ENCODE measurements at places on chromosomes 2 and 18. TPM values are rescaled to one million over a fixed set of nuclear protein-coding genes. Genes with fewer than 3 reads are reported as not detected.

DNA sequence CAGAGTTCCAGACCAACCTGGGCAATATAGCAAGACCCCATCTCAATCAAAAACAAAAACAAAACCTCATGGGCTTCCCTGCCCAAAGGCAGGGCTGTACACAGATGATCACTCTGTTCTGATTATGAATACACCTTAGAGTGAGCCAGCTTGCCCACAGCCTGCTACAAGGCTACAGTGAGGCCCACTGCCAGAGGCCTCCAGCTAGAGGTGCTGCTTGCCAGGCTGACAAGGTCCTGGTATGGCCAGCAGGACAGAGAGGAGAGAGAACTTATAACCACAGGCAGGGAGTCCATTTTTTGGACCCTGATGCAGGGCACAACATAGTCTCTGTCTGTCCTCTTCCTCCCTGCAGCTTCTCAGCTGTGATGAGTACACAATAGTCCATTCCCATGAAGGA is 41.5 kb downstream of the KANSL3 start:
- DNase-seq = peak; percentile 50
- no peaks in the 10 kb centered on the region for H3K4me1 ChIP-seq
- H3K4me3 ChIP-seq = no peak overlapping the region

DNA sequence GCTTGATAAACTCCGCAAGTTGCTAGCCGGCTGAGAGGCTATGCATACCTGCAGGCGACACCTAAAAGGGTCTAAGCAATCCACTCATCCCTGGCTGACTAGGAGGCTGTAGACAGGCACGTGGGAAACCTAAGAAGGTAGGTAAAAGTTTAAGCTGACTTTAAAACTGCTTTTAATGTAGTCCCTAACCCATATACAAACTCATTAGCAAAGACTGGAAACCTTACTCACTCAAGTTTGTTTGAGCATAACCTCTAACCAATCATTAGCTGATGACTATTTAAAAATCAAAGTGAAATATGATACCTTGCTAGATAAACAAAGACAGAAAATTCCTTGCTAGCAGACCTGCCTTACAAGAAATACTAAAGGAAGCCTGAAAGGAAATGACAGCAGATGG is 106.4 kb downstream of the EXOC6B start:
- H3K27ac ChIP-seq = no peak overlapping the region
- H3K36me3 ChIP-seq = no peaks in the 10 kb centered on the region
- no peaks in the 10 kb centered on the region for H3K27me3 ChIP-seq
- H3K4me3 ChIP-seq = no peak overlapping the region

GRCh38 chr2:120937686-120938044 is 202.0 kb downstream of the GLI2 start:
- no peak for DNase-seq
- H3K4me1 ChIP-seq = peaks cover 17% of the 10 kb centered on the region
- no peak overlapping the region for H3K4me3 ChIP-seq
- no peak overlapping the region for H3K27ac ChIP-seq
- H3K27me3 ChIP-seq = no peaks in the 10 kb centered on the region
- no peaks in the 10 kb centered on the region for H3K36me3 ChIP-seq

- no peak overlapping the region for H3K27ac ChIP-seq
- DNase-seq = no peak
- H3K36me3 ChIP-seq = no peaks in the 10 kb centered on the region
- no peaks in the 10 kb centered on the region for H3K4me1 ChIP-seq
- H3K4me3 ChIP-seq = no peak overlapping the region
Observed at GRCh38 chr2:127604986-127605385, 41.0 kb upstream of the GPR17 start.

- H3K4me1 ChIP-seq = no peaks in the 10 kb centered on the region
- H3K36me3 ChIP-seq = no peaks in the 10 kb centered on the region
- H3K27ac ChIP-seq = no peak overlapping the region
- no peak for DNase-seq
Observed at GRCh38 chr18:9223356-9223755, 86.8 kb downstream of the ANKRD12 start.

DNA sequence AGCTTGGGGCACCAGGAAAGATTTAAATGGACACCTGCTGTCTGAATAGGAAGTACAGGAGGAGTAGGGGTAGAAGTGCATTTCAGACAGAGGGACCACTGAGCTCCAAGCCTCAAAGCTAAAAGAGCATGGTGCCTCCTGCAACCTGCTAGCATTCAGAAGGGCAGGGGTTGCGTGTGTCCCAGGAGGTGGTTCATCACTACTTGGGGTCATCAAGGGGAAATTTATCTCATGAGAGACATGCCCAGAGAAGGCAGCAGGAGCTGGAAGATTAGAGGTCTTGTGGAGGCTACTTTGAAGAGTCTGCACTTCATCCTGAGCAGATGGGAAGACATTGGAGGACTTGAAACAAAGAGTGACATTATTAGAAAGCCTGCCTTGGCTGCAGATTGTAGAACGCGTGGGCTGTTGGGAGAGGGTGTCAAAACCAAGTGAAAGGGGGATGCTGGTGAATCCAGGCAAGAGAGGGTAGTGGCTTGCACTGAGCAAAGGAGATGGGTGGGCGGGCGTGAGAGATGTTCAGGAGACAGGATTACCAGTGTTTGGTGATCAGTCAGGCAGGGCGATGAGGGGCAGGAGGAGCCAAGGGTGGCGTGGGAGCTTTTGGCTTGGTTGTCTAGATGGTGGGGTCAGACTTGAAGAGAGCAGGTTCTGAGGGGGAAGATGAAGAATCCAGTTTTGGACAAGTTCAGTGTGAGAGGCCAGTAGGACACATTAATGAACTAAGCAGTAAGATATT is 154.0 kb downstream of the DYSF start:
- no peaks in the 10 kb centered on the region for H3K27me3 ChIP-seq
- H3K4me1 ChIP-seq = peaks cover 3% of the 10 kb centered on the region
- H3K27ac ChIP-seq = no peak overlapping the region
- no peak overlapping the region for H3K4me3 ChIP-seq
- peak; percentile 0 for DNase-seq

DNA sequence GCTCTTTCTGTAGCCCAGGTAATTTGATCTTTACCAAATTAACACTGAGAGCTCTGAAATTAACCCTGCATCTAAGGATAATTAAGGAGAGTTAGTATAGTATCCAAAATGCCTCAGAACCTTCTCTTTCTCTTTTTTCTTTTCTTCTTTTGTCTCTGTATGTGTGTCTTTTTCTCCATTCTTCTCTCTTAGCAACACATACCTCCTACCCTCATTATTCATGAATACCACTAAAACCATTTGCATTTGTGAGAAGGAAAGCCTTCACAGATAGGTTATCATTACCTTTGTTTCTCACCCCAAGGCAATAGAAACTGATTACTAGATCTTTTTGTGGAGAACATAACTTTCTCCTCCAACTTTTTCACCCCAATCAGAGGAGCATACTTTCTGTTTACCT is 376.5 kb upstream of the NXPH2 start:
- DNase-seq = no peak
- no peaks in the 10 kb centered on the region for H3K27me3 ChIP-seq
- no peak overlapping the region for H3K4me3 ChIP-seq
- no peak overlapping the region for H3K27ac ChIP-seq

GRCh38 chr18:48917579-48918517 is 32.9 kb downstream of the SMAD7 start:
- DNase-seq = no peak
- no peaks in the 10 kb centered on the region for H3K27me3 ChIP-seq
- H3K4me3 ChIP-seq = no peak overlapping the region
- H3K36me3 ChIP-seq = peaks cover 17% of the 10 kb centered on the region
- no peak overlapping the region for H3K27ac ChIP-seq

- H3K27ac ChIP-seq = no peak overlapping the region
- no peaks in the 10 kb centered on the region for H3K4me1 ChIP-seq
- H3K36me3 ChIP-seq = no peaks in the 10 kb centered on the region
- H3K27me3 ChIP-seq = no peaks in the 10 kb centered on the region
Observed at GRCh38 chr2:222756362-222756831, 84.9 kb downstream of the MOGAT1 start.

DNA sequence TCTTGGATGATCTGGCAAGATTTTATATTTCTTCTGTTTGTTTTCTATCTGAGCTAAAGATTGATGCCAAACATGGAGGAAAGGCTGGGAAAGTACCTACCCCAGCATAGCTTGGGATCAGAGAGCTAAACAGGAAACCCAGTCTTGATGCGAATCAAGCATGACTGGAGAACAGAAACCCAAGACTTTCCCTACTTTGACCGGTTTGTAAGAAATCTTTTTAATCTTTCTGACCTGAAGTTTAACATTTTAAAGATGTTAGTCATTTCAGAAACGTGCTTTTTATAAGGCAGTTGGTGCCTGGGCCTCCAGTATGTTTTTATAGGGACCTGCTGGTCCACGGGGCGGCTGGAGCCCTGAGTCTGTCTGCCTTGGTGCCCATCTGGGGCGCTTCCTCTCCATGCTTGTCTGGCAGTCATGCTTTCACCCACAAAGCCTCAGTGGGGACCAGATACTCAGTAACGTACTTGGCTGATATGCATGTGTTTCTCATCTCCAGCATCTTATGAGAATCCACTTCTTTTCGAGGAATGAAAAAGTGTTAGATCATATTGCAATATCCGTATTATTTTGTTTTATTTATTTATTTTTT is 266.5 kb downstream of the PTGR3 start:
- H3K27me3 ChIP-seq = no peaks in the 10 kb centered on the region
- H3K4me3 ChIP-seq = no peak overlapping the region
- DNase-seq = no peak
- H3K27ac ChIP-seq = no peak overlapping the region
- H3K4me1 ChIP-seq = no peaks in the 10 kb centered on the region

GRCh38 chr2:46717344-46718121 is 198.1 kb downstream of the MCFD2 start:
- H3K27ac ChIP-seq = peak overlapping the region; percentile 38
- no peak for DNase-seq
- H3K27me3 ChIP-seq = no peaks in the 10 kb centered on the region
- peaks cover 47% of the 10 kb centered on the region for H3K4me1 ChIP-seq
- H3K4me3 ChIP-seq = no peak overlapping the region

Gene TMEM182
- 3.2 TPM for total RNA-seq

GRCh38 chr2:55809875-55810621 is 113.5 kb downstream of the EFEMP1 start:
- no peak overlapping the region for H3K27ac ChIP-seq
- H3K27me3 ChIP-seq = no peaks in the 10 kb centered on the region
- H3K36me3 ChIP-seq = no peaks in the 10 kb centered on the region
- no peak overlapping the region for H3K4me3 ChIP-seq
- no peak for DNase-seq

GRCh38 chr18:22320771-22321170 is 96.9 kb downstream of the CTAGE1 start:
- H3K27ac ChIP-seq = no peak overlapping the region
- no peak overlapping the region for H3K4me3 ChIP-seq
- H3K27me3 ChIP-seq = no peaks in the 10 kb centered on the region
- no peak for DNase-seq
- no peaks in the 10 kb centered on the region for H3K36me3 ChIP-seq
- H3K4me1 ChIP-seq = peaks cover 25% of the 10 kb centered on the region

Measured in adrenal gland (tissue), 19 donors.